ENCODE measurements at places on chromosomes 16 and 17.

DNA sequence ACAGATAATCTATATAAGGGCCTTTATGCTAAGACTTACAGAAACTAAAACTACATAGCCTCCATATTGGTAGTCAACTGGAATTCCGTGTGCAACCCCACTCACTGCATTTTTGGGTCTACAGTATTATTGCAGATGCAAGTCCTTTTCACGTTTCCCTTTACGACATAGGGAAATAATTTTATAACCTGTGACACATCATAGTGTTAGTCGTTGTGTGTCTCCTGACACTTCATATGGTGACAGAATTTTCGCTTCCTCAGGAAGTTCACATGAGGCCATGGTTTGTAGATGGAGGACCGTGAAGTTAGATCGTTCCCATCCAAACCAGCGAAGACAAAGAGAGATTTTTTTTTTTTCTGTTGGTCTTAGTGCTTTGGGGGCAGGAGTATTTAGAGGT, 15.7 kb upstream of the MRC2 start:
- no peak for DNase-seq

DNA sequence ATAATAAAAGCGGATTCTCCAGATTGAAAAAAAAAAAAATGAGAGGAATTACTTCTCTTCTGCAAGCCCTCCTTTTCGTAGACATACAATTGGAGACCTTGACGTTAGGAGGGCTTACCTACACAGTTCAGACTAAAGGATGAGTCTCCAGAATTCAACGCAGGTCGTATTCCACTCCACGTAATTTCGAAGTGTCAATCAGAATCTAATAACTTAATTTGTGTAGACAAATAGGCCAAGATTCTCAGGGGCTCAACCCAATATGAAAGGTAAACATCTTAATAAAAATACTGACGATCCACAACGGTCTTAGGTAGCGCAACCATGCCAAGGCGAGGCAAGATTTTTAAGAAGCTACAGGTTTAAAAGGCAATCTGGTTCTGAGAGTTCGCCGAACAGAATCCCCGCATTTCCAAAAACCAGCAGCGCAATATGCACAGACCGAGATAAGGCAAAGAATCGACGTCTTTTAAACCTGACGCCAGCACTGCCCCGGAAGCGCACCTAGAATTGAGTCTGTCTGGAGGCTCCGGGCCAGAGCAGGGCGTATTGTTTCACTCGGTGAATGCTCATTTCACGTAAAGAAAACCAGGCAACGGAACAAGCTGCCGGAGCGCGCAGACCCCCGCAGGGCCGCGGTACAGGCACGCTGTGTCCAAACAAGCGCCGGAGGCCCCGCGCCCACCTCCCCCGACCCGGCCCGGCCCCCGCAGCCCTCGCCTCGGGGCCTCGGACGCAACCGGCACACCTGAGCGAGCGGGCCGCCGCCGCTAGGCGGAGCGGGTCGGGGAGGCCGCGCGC, 623 bp downstream of the MBTPS1 start:
- peak; percentile 19 for DNase-seq

DNA sequence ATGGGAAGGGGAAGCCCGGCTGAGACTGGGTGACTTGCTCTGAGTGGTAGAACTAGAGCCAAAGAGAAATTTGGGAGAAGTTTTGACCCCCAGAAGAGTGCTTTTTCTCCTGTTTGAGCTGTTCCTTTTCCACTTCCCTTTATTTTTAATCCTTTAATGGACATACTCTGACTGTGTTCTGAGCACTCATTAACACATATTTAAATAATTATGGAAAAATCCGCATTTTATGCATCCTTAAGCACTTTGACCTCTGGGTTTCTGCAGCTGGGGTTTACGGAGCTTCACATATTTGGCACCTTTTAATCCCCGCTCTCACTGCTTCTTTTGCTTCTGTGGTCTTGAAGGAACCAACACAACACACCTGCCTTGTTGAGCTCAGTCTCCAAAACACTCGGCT, 114.7 kb downstream of the FOXL1 start:
- no peak for DNase-seq

- peak; percentile 98 for DNase-seq
Observed at GRCh38 chr17:21282231-21282630, 2.3 kb upstream of the MAP2K3 start.

- no peak for DNase-seq
Observed at GRCh38 chr17:74354123-74354522, 7.5 kb downstream of the BTBD17 start.

- DNase-seq = no peak
Observed at GRCh38 chr16:74466872-74467271, 45.6 kb upstream of the CLEC18B start.
